Right ventricle myocardium superior (tissue), 1 donor: ENCODE measurements at places on chromosomes 11 and 22. TPM values are rescaled to one million over a fixed set of nuclear protein-coding genes. Genes with fewer than 3 reads are reported as not detected.

DNA sequence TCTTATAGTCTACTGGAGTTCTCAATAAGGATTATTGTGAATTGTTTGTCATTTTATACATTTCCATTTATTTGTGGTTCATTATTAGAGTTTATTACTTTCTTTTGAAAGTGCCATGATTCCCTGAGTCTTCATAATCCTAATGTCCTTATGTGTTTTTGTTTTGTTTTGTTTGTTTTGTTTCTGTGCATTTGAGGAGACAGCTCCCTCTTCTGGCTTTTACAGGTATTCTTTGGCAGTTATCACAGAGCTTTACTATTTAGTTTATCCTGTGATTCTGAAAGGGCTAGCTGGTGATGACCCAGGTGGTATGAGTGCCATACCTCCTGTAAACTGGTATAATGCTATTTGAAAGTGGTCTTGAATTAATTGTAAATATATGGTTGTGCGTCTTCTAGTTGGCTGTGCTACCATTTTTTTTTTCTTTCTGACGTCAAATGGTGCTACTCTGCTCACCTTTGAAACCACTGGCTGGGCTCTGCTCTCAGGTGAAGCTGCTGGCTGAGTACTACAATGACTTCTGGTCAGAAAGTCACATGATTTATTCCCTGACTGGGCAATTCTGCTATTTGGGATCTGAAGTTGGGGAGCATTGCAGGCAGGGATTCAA is 751.2 kb downstream of the JRKL start:
- DNase-seq: no peak

Gene TENM4
- total RNA-seq: 0.81 TPM

Gene UBE4A
- 33.2 TPM for total RNA-seq

Gene APOA4
- not detected for total RNA-seq

- no peak for DNase-seq
These were observed 37.6 kb upstream of the SLC5A1 start for GRCh38 chr22:32005453-32005852.

Gene MPZL3
- 1.8 TPM for total RNA-seq

Gene PARVA
- total RNA-seq: 61.2 TPM

DNA sequence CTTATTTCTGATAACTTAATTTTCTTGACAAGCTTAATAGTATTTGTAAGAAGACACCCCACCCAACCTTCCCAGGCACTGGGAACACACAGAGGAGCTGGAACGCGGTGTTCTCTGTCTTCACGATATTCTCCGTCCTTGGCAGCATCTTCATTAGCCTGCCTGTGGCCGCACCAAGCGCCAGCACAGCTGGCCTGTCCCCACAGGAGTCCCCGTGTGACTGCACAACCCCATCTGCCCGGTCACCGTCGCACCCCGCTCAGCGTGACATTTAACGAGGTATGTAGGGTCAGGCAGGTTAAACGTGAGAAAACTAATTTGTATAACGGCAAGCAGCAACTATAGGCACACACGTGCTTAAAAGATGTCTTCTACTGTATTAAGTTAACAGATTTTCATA is 293.3 kb downstream of the BRD1 start:
- DNase-seq: no peak

Gene CALCA
- total RNA-seq: not detected

DNA sequence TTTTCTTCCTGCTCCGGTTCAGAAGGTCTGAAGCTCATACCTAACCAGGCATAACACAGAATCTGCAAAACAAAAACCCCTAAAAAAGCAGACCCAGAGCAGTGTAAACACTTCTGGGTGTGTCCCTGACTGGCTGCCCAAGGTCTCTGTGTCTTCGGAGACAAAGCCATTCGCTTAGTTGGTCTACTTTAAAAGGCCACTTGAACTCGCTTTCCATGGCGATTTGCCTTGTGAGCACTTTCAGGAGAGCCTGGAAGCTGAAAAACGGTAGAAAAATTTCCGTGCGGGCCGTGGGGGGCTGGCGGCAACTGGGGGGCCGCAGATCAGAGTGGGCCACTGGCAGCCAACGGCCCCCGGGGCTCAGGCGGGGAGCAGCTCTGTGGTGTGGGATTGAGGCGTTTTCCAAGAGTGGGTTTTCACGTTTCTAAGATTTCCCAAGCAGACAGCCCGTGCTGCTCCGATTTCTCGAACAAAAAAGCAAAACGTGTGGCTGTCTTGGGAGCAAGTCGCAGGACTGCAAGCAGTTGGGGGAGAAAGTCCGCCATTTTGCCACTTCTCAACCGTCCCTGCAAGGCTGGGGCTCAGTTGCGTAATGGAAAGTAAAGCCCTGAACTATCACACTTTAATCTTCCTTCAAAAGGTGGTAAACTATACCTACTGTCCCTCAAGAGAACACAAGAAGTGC is 661 bp upstream of the MALAT1 start:
- DNase-seq: no peak

Gene GLYAT
- 0.22 TPM for total RNA-seq

- no peak for DNase-seq
These were observed 10.0 kb downstream of the ELFN2 start for GRCh38 chr22:37417264-37417663.

Gene AGBL2
- 0.35 TPM for total RNA-seq

- no peak for DNase-seq
These were observed 86.7 kb downstream of the ARHGAP8 start for GRCh38 chr22:44839061-44839460.

DNA sequence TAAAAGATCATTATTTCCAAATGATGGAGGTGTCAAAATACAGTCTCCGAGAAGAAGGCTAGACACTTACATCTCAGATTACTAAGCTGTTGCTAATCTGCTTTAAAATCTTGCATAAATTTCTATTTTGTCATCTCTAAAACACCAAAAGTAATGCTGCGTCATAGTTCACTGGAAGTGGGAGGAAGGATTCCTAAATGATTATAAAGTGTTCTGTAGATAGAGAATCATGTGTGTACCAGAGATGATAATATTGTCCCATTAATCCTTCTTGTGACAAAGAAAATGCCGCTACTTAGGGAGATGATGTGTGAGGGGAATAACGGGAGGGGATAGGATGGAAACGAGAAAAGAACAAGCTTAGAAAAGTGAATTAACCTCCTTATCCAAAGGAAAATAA is 268.6 kb downstream of the JRKL start:
- no peak for DNase-seq

Gene MEI1
- not detected for total RNA-seq

DNA sequence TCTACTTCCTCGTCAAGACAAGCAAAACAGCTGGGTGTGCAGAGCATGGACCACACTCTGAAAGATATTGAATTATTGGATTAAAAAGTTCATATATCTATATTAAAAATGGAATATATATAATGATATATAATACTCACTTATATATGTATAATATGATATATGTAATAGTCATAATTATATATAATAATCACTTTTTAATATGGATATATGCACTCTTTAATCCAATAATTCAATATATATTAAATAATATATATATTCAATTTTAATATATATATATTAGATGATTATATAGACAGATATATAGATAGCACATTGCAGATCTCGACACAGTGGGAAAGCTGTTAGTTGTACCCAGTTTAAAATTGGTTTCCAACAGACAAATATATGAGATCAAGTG is 182.1 kb upstream of the CARD18 start:
- no peak for DNase-seq

Gene TST
- 63.5 TPM for total RNA-seq

DNA sequence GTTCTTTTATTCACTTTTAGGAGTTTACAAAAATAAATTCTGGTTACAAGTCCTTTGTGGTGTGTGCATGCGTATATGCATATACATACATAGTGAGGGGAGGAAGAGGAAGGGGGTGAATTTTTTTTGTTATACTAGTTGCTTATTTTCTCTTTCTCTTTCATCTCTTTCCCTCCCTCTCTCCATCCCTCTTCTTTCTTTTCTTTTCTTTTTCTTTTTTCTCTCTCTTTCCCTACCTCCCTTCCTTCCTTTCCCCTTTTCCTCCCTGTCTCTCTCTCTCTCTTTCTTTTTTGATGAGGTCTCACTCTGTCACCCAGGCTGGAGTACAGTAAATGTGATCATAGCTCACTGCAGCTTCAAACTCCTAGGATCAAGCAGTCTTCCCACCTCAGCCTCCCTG is 14.1 kb downstream of the PPP6R2 start:
- no peak for DNase-seq

GRCh38 chr22:23912293-23912903 is 18.2 kb downstream of the MIF start:
- no peak for DNase-seq

GRCh38 chr22:36701965-36702621 is 1.5 kb downstream of the CACNG2 start:
- no peak for DNase-seq

DNA sequence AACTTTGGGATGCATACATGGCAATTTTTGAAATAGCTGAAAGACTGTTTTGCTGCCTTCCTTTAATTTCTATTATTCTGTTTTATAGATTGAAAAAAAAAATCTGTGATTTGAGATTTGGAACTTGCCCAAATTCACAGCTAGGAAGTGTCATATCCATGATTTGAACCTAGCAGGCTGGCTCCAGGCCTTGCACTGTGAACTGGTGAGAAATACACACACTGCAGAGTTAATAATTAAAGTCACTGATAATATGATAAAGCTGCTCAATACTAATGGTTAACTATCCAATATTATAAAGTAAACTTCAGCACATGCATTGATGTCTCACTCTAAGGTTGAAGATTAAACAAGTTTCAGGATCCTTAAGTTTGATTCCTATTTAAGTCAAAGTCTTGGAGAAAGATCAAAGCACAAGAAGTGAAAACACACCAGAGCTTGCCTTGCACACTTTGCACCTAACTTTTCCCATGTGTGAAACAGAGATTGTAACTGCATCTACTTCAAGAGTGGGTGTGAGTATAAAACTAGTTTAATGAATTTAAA is 150.6 kb upstream of the CCDC179 start:
- DNase-seq: no peak

Gene AKIP1
- 26.8 TPM for total RNA-seq
